ENCODE measurements at places on chromosomes 4 and X.

GRCh38 chr4:12957108-12957507 lies 527.0 kb downstream of the RAB28 start:
- DNase-seq: no peak

GRCh38 chr4:54550395-54551171 lies 107.2 kb upstream of the KIT start:
- DNase-seq: no peak

- no peak for DNase-seq
Measured at GRCh38 chr4:2802618-2803531, 10.0 kb downstream of the SH3BP2 start.

DNA sequence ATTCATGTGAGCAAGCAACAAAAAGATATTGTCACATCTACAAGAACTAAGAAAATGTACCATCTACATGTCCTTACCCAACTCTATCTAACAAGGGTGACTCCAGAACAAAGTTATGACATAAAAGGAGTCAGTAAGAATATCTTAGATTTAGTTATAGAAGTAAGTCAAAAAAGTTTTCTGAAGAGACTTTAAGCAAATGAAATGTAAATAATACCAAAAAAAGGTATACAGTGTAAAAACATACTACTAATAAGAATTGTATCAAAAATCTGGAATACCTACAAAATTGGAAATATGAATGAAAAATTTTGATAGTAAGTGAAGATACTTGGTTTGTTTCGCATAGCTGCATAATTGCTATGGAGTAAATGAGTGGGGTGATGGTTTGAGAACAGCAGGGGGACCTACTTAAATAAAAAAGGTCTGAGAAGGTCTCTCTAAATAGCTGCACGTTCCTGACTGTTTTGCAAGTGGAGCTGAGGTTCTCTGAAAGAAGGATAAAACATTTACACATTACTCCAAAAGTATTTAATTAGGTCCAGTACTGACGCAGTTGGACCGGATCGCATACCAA lies 51.0 kb upstream of the ENPP6 start:
- DNase-seq: no peak

- no peak for DNase-seq
Measured at GRCh38 chr4:158870626-158871334, 102.0 kb downstream of the FNIP2 start.

DNA sequence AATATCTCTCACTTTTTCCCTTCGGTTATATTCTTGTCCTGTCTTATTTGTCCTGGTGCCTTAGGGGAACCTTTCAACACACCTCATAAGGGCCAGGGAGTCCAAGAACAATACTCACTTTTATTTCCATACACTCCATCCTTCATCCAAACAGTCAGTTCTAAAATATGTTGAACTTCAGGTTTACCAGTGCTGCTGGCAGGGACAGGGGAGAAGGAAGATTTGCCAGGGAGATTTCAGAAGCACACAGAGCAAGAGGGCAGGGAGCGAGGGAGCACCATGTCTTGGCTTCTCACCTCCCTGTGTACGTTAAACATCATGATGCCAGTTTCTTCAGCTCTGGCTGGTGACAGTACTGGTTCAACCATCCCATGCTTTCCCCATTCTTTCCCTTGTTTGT lies 631.1 kb upstream of the FAT1 start:
- DNase-seq: no peak

GRCh38 chrX:27086237-27086636 lies 376.9 kb downstream of the PPP4R3C start:
- no peak for DNase-seq

- DNase-seq: no peak
Measured at GRCh38 chr4:118824141-118824540, 11.8 kb downstream of the SEC24D start.

- DNase-seq: no peak
Measured at GRCh38 chr4:164768516-164768915, 14.6 kb downstream of the SMIM31 start.

DNA sequence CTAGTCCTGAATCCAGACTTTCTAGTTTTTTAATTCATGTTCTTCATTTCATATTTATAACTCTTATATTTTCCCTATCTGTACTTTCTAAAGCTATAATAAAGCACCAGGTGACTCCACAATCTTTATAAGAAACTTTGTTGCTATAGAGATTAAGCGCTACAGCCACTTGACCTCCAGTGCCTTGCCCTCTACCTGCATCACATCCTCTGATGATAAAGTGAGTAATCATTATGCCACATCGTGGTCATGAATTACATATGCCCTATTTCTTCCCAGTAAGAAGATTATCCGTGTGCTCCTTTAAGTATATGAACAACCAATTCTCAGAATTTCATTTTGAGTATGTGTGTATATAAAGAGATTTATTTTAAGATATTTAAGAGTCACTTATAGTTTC lies 6.8 kb upstream of the DYNLT3 start:
- DNase-seq: no peak

- DNase-seq: no peak
Measured at GRCh38 chr4:84484236-84484635, 14.9 kb downstream of the NKX6-1 start.

DNA sequence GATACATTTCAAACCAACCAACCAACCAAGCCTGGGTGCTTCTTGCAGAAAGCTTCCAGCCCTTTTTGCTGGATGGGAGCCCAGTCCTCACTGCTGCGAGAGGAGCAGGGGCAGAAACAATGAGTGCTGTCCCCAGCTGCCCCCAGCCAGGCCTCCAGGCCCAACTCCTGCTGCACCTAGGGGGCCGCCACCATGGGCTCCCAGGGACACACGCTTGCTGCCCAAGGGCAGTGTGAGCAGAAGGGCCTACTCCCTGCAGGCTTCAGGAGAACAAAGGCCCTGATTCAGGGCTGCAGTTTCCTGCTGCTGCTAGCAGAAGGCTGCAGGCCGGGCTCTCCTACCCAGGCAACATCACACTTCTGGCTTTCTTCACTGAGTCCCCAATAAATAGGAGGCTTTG lies 37.7 kb upstream of the ENPP6 start:
- DNase-seq: no peak

DNA sequence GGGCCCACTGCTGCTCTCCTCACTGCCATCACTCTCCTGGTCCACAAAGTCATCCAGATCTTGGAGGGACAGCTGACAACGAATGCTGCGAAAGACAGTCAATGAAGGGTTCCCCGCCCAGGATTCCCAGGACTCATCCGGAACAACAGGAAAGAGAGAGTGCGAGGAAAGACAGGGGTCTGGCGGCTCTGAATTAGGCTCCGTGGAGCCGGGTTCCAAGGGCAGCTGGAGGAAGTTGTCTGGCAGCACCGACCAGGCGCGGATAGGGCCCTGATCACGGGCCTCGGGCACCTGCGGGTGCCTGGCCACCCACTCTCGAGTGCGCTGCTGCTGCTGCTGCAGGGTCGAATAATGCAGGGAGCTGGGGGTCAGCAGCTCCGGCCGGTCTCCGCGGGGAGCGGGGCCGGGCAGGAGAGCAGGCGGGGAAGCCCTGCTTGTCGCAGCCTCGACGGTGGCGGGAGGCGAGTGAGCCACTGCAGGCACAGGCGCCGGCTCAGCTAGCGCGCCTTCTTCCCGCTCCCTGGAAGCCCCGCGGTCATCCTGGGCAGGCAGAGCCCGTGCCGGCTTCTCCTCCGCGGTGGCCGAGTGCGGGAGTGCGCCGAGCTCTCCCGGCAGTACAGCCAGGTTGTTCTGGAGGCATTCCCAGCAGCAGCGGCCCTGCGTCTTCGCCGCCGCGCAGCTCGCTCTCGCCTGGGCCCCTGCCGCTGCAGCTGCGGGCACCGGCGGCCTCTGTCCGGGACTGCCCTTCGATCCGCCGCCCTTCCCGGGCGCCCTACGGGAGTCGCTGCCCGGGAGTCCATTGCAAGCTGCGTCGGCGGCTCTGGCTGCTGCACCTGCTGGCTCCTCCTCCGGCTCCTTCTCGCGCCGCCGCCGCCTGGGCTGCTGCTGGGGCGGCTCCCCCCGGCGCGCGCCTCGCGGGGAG lies 1.1 kb downstream of the SOWAHB start:
- no peak for DNase-seq
